ENCODE measurements at places on chromosomes 11 and 22.

- no peak for DNase-seq
Measured at GRCh38 chr22:29217827-29218757, 12.4 kb downstream of the EMID1 start.

DNA sequence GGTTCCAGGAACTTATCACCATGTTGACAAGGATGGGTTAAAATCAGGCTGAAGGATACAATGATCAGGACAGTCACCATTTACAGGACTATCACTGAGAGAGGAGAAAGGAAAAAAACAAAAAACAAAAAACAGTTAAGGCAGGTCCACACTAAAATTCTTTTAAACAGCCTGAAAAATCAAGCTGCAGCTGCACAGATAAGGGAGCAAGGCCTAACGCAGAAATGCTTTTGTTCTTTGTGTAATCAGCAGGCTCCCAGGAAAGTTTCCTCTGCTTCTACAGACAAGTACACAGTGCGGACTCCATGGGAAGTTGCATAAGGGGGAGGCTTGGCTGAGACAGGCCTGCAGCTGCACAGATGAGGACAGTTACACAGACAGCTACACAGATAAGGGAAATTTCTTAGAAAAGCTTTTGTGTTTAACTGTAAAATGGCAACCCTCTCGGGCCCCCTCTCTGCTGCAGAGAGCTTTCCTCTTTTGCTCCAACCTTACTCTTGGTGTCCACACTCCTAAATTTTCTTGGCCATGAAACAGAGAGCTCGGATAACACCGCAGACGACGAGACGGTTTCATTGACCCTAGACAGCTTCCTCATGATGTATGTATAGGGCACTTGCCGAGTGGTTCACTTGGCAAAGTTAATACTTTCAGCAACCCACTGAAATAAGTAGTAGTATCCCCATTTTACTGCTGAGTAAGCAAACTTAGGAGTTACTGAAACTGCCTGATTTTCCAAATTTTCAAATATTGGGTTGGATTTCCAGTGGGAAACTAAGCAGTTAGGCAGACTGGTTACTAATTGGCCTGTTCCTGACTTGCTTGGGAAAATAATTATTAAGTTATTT, 45.5 kb downstream of the PIWIL3 start:
- no peak for DNase-seq

- no peak for DNase-seq
Measured at GRCh38 chr11:61042537-61042936, 59.8 kb upstream of the CD5 start.

GRCh38 chr22:37259540-37260029, 15.5 kb upstream of the RAC2 start:
- DNase-seq: peak; percentile 51

- peak; percentile 73 for DNase-seq
Measured at GRCh38 chr11:64675450-64676260, 47.3 kb downstream of the NRXN2 start.

- DNase-seq: peak; percentile 22
Measured at GRCh38 chr11:27012234-27012921, 18.5 kb downstream of the FIBIN start.

GRCh38 chr22:45096256-45096907, 67.3 kb upstream of the NUP50 start:
- peak; percentile 82 for DNase-seq

- no peak for DNase-seq
Measured at GRCh38 chr11:128705124-128705920, 11.4 kb downstream of the FLI1 start.

DNA sequence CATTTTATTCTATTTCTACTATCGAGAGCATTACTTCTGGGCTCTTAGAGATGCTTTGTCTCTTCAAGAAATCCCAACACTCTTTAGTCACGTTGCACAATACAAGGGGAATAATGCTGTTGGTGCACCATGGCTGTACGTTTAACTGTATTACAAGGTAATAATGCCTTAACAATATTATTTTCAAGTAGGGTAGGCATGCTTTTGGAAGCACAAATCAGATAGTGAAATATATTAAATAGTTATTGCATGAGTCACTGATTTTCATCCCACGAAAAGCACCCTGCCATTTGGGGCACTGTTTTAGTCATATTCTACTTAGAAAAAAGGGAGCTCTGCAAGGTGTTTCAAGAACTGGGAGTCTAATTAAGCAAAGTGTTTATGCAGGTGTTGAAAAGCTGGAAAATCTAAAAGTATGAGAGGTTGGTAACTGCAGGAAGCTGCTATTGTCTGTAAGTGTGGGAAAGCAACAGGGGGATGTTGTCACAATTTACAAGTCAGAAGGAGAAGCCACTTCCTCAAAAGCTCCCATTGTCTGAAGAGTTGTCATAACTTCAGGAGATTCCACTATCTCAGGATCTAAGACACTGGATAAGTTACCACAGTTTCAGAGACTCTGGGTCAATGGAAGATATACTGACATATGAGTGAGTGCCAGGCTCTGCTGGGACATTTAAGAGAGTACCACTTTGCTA, 218.2 kb downstream of the JRKL start:
- no peak for DNase-seq

- DNase-seq: no peak
Measured at GRCh38 chr11:30225642-30226041, 5.2 kb upstream of the FSHB start.

DNA sequence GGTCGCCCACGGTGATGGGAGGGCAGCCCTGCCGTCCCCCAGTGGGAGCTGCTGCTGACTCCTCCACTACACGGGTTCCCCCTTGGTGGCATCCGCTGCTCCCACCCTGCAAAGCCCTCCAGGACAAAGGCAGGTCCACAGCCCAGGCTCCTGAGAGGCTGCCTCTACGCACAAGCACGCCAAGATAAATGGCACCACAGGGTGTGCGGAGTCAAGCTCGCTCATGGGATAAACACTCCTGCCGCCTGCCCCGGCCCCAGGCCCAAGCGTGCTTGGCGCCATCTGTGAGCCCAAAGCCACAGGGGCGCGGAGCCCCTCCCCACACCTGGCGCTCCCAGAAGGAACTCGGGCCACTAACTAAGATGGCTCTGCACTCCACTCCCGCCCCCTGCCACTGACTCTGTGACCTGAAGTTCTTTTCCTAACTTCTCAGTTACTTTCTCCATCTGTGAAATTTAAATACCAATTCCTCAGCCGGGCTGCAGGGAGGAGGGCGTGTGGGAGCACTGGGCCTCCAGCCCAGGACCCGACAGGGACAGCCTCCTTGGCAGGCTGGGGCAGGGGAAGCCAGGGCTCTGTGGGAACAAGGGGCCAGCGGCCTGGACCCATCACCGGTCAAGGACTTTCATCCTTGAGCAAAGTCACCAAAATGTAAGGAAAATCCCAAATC, 14.9 kb downstream of the EHD1 start:
- no peak for DNase-seq

DNA sequence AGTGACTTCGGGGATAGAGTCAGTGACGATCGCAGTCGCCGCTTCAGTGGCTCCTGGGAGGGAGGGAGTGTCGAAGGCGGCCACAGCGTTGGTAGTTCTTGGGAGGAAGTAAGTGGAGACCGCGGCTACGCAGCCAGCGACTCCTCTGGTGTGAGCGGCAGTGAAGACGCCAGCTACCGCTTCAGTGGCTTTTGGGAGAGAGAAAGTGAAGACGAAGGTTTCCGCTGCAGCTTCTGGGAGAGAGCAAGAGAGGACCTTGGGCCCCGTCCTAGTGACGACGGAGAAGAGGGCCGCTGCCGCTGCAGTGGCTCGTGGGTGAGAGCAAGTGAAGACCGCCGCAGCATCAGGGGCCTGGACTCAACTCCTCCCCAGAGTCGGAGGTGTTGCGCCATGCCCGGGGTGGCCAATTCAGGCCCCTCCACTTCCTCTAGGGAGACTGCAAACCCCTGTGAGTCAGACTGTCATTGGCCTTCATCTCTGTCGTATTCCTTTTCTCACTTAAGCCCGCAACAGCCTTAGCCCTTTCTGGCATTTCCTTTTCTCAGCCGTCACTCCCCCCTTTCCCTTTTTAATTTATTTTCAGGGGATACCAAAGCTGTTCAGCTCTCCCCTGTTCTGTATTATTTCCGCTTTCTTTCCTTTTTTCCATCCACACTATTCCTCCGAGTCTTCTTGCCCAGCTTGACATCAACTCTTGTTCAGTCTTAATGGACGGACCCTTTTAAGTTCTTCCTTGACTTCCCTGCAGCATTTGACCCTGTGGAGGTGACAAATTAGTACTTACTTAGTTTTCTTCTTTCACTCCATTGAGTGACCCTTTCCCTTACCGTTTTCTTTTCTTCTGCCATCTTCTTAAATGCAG, 1.0 kb downstream of the ANKRD42 start:
- DNase-seq: peak; percentile 71

- no peak for DNase-seq
Measured at GRCh38 chr22:27593378-27593777, 208.2 kb downstream of the MN1 start.

GRCh38 chr11:19164881-19165280, 36.9 kb downstream of the CSRP3 start:
- no peak for DNase-seq

GRCh38 chr22:39556970-39557841, 13.3 kb upstream of the CACNA1I start:
- peak; percentile 56 for DNase-seq

- DNase-seq: no peak
Measured at GRCh38 chr11:44351006-44351660, 41.2 kb upstream of the ALX4 start.

- no peak for DNase-seq
Measured at GRCh38 chr11:67405196-67405567, 1.3 kb downstream of the TBC1D10C start.

DNA sequence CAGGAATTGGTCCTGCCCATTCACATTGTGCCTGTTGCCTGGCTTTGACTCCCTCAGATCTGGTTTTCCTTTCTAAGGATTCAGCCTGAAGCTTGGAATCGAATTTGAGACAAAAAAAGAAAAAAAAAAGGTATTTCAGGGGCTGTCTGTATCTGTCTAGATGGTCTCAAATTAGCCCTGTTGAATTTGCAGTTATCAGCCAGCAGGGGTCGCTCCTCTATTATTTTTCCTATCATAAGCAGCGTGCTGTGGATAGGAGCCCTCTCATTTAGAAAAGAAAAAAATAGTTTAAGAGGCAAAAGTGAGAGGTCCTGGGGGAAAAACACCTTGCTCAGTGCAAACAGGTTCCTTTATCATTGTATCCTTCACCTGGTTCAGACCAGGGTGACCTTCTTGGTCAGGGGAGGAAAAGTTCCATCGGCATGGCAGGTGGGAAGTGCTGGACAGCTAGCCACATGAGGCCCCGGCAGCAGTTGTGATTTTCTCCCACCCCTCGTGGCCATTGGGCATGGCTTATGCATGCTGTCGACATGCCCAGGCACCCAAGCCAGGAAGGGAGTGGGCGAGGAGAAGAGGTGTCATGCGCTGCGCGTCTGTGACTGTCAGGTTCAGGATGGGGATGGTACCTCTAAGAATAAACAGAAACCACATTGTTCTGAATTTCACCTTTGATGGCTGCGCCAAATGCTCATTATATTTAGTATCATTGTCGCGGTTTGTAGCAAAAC, 13.1 kb downstream of the OR5AK2 start:
- peak; percentile 6 for DNase-seq

DNA sequence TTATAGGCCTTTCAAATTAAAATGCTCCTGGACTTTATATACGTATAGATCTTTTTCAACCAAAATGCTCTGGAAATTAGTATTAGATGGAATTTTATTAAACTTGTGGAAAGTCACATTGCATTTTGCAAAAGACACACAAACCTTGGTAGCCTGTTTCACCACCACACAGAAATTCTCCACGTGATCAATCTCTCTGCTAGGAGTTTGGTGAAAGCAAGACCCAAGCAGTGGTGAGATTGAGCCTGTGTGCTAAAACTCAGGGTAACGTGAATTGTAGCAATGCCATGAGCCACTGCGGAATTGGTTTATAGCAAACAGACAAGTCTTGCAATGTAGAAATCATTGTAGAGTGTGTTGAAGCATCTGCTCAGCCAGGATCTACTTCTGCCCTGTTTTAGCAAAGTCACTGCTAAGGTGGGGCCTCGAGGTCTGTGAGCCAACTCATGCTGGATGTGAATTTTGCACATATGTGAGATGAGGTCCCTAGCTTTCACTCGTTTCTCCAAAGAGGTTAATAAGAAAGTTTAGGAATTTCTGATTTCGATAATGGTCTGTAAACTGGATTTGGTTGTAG, 184.8 kb downstream of the DBX1 start:
- no peak for DNase-seq

DNA sequence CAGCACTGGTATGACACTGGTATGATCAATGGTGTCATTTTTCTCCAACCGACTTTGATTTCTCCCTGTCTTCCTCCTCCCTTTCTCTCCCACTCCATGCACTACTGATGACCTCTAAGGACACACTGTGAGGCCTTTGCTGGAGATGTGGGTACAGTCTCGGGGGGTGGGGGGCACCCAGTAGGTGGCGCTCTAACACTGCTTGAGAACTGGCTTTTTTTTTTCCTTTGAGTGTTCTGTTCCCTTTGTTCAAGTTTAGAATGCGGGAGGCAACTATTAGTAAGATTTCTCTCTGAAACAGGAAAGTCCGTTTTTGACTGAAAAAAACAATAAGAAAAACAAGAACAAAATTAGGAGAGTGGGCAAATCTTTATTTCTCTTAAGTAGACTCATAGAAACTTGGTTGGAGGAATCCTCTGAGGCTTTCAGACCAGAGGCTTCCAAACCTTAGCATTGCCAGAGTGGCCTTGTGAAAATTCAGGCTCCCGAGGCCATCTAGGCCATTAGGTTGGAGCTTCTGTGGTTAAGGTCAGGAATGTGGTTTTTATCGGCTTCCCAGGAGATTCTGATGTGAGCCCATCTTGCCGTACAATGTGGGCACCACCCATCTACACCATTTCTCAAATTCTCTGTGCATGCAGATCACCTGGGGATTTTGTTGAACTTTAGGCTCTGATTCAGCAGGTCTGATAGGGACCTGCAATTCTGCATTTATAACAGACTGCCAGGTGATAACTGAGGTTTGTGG, 43.2 kb downstream of the PANX1 start:
- DNase-seq: peak; percentile 69

DNA sequence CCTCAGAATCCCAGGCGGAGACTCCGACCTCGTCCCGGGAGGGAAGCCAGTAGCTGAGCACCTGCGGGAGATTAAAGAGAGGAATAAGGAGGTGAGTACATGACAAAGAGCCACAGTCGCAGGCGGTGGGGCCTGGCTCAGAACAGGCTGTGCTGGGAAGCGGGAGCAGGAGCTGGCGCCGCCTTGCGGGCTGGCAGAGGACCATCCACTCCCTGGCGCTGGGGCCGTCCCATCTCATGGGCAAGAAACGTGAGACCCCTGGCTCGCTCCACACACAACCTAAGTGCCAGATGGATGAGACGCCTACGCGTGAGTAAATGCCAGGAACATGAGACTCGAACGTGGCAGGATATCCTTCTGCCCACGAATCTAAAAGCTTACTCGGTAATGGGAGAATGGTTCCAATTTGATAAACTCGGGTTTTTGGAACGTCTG, 6.3 kb downstream of the CEND1 start:
- peak; percentile 88 for DNase-seq

GRCh38 chr11:7348432-7349304, 97.0 kb downstream of the SYT9 start:
- no peak for DNase-seq

GRCh38 chr11:104104664-104105063, 59.3 kb downstream of the PDGFD start:
- DNase-seq: no peak
